Activated CD4-positive, alpha-beta T cell treated with anti-CD3 and anti-CD28 coated beads, Interleukin-2, amount 10 ng/mL, durations not matched to agents 7 days and 5 days (primary cell): ENCODE measurements at places on chromosomes 3 and 15. TPM values are rescaled to one million over a fixed set of nuclear protein-coding genes. Genes with fewer than 3 reads are reported as not detected.

CADM2 gene
- total RNA-seq, result not detected

- DNase-seq, result no peak
Observed at GRCh38 chr15:73962433-73962832, 29.7 kb downstream of the STOML1 start.

DNA sequence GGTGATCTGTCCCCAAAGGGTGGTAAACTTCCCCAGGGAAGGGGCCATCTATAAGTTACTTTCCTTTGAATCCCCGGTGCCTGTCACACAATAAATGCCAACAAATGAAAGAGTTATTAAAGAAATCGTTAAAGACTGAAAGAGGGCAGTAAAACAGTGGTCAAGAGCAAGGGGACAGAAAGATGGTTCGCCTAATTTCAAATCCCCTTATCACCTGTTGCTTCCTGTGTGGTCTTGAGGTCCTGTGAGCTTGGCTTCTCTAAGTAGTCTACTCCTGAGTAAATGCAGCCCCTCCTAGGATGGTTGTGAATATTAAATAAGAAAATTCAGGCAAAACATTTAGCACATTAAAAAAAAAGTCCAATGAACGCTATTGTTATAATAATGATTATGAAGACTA lies 225.7 kb upstream of the ADAMTS9 start:
- no peak for DNase-seq

B4GALT4 gene
- total RNA-seq, result 16.1 TPM

GRCh38 chr3:72664184-72664975 lies 183.9 kb downstream of the SHQ1 start:
- DNase-seq, result no peak

ZIC4 gene
- not detected for total RNA-seq

MOBP gene
- not detected for total RNA-seq

DNA sequence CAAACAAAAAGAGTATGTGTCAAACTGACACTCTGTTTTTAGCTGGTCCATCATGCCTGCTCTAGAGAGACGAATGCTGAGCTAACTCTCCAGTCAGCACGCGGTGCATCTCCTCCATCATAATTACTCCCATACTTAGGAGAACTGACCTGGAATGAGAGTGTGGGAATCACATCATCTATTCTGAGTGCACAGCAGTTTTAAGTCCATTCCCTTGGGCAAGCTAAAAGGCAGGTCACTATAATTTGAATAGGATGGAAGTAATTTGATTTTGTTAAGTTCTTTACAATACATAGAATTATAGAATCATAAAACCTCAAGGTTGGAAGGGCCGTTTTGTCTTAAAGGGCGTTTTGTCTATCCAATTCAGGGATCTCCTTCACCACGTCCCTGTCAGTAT lies 251.6 kb downstream of the XXYLT1 start:
- DNase-seq, result no peak

GOLGA6L7 gene
- not detected for total RNA-seq

PIERCE2 gene
- total RNA-seq, result not detected
